ENCODE measurements at places on chromosomes 12 and 14.

DNA sequence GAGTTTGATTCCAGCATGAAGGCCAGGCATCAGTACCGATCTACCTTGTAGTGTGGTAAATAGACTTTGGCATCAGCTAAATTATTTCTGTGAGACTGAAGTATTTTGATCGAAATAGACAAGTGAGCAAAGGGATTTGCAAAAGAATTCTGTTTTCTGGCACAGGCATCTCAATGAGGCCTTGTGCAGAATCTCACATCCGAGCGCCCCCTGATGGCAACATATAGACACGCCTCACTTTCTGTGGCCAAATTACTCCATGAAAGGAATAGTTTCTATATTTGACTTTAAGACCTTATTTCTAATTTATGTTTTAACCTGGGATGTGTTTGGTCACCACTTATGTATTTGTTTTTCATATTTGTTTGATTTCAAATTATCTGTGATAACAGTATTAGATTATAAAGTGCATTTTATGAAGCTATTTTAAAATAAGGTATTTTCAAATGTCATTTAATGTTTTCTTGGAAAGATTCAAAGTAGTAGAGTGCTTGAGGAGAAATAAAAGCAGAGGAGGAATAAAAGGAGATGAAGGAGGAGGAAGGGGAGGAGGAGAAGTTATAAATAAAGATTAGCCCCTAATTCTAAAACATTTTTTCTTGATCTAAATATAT lies 731.9 kb downstream of the NRXN3 start:
- peak; percentile 36 for DNase-seq

GRCh38 chr14:63663428-63664341 lies 22.0 kb upstream of the WDR89 start:
- no peak for DNase-seq

GRCh38 chr14:70084226-70084625 lies 104.5 kb downstream of the SLC8A3 start:
- DNase-seq, result no peak

DNA sequence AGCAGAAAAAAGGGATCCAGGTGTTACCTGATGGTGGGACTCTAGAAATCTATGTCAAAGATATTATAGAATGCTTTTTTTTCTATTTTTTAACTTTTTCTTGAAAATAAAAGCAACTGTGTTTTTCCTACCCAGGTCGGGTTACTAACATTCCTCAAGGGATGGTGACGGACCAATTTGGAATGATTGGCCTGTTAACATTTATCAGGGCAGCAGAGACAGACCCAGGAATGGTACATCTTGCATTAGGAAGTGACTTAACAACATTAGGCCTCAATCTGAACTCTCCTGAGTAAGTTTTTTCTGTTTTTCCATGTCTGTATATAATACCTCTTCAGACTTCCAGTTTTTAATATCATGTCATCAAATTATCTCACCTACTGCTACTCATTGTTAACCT lies 27.6 kb upstream of the KCNMB4 start:
- DNase-seq, result no peak

GRCh38 chr14:96634481-96634880 lies 132.3 kb downstream of the PAPOLA start:
- DNase-seq, result no peak

- no peak for DNase-seq
These were observed 45.3 kb upstream of the RAP1B start for GRCh38 chr12:68565391-68565903.

DNA sequence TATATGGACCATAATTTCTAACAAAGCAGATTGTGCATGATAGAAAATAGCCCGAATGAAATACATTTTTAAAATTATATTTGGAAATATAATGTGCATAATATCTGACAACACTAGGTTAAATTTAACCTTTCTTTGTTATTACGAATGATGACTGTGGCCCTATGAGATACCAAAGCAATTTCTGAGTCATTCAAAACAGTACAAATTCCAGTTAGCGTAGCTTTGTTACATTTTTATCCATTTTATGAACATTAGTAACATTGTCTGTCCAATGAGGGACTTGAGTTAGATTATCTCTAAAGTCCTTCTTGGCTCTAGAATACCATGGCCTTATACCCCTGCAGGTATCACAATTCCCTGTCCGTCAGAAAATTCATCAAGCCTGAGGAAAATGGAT lies 39.0 kb upstream of the REP15 start:
- no peak for DNase-seq

GRCh38 chr12:26233631-26234030 lies 38.3 kb downstream of the SSPN start:
- DNase-seq, result no peak

- DNase-seq, result no peak
These were observed 287.1 kb upstream of the SRRM4 start for GRCh38 chr12:118694128-118694775.

- DNase-seq, result no peak
These were observed 399.9 kb upstream of the RGS6 start for GRCh38 chr14:71532344-71532743.

DNA sequence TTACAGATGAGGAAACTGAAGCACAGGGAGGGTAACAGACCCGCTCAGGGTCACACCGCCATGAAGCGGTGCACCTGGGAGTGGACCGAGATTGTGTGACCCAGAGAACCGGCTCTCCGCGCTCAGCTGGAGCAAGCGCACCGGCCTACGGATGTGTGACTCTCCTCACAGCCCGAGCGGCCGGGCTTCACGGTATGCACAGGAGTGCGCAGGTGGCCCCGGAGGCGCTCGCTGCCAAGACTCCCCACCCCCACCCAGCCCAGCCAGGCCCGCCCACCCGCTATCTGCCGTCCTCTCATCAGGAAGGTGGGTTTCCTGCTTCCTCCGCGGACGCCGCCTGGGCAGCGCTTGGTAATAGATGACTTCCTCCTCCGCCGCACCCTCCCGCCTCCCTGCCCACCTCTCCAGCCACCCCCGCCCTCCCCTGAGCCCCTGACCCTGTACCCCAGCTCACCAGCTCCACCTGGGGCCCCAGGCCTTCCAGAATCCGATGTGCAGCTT lies 110.7 kb downstream of the NCOR2 start:
- no peak for DNase-seq
